ENCODE measurements at places on chromosomes 6 and 20.

DNA sequence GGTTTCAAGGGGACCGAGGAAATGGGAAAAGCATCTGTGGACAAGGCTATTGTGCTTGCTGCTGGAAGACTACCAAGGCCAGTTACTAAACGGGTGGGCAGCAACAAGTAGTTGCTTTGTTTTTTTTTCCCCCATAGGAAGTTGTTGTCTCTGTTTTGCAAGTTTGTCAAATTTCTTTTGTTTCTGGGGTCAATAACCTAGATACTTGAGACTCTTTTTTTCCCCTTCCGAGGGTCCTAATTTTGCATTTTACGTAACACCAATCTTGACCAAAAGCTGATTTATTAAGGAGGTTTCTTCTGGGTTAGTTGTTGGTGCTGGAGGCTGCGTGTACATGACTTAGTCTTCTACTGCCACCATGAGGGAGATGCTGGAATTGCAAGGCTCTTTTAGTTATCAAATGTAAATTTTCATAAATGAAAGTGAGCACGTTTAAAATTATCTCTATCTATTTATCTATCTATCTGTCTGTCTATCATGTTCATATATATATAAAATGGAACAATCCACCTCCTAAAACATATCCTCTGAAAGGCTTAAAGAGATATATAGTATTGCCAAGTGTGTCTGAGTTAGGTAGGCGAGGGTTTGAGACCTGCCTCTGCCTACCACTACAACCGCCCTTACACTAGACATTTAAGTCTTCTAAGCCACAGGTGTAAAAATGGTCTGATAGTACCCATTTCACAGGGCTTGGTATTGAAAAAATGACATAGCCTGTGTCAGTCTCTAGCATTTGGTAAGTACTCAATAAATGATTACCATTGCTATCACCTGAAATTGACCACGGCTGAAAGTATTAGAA is 60.2 kb downstream of the GCLC start:
- DNase-seq, result peak; percentile 74

- DNase-seq, result no peak
Observed at GRCh38 chr20:1333462-1334369, 4.8 kb upstream of the SDCBP2 start.

DNA sequence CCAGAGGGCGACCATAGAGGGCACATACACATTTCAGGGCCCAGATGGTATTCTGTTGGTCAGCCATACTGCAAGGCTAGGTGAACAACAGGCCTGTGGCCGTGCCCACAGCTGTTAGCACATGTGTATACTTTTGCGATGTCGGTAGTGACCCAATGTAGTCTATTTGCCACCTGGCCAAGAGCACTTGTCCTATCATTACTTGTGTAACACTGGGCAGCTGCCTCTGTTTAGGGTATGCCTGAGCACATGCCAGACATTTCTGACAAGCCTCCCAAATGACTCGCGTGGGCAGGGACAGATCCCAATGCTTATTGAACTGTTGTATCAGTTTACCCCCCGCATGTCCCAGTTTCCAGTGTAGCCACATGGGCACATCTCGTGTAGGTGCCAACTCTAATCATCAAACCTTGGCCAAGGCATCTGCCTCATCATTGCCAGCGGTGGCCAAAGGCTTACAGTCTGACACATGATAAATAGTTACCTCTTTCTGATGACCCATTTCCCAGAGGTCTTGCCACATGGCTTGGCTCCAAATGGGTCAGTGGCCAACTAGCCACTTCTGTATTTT is 74.4 kb upstream of the FBXL4 start:
- DNase-seq, result no peak

DNA sequence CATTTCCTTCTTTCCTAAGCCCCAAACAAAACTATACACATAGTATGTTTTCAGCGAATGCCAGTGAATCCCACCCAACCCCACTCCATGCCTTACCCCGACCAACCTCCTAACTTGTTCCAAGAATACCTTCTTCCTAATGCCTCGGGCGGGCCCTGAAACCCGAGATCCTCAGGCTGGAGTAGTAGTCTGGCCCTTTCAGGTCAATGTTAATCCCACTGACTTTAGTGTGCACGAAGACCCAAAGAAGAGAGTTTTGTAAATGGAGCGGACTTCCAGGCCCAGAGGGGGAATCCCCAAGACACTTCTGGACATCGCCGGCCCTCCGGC is 394 bp downstream of the YIPF3 start:
- no peak for DNase-seq

GRCh38 chr6:56505512-56506260 is 137.0 kb downstream of the DST start:
- no peak for DNase-seq

DNA sequence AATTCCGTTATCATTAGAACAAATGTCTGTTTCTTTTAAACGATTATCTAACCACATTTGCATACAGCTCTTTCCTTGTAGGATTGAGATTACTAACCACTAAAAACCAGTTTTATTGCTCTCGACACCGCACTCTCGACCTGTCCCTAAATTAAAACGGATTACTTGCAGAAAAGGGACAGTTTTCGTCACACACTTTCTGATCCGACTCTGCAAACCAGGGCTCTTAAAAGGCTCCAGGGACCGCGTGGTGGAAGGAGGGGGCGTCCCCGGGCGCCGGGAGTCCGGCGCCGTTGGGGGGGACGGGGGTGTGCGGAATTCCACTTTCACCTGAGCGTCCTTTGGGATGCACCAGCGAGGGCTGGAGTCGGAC is 731 bp downstream of the MAK start:
- peak; percentile 33 for DNase-seq

GRCh38 chr6:3882431-3882830 is 33.3 kb downstream of the FAM50B start:
- no peak for DNase-seq

DNA sequence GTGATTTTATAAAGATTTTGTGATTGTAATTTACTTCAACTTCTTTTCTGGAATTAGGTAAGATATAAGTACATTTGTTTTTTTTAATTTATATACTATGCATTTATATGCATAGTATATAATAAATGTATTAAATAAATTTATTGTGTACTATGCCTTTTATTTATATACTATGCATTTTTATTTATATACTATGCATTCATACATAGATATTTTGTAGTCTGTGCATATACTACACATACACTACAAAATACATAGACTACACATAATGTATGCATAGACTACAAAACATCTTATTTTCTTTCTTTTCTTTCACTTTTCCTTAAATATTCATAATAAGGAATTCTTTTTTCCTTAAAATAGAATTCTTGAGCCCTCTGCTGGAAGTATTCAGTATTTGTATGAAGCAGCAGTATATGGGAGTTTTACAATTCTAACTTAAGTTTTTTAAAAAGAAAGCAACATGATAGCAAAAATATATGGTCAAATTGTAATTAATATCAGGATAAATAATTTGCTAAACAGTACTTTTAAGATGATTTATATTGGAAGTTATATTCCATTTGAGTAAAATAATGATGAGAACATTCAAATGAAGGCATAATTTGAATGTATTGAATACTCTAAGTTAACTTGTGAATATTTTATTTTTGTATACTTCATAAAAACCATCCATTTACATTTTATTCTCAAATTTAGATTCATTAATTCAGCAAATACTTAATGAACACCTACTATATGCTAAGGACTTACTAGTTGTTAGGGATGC is 129.3 kb downstream of the KLHL32 start:
- DNase-seq, result no peak

- no peak for DNase-seq
Observed at GRCh38 chr20:25356271-25356933, 34.2 kb downstream of the ABHD12 start.

DNA sequence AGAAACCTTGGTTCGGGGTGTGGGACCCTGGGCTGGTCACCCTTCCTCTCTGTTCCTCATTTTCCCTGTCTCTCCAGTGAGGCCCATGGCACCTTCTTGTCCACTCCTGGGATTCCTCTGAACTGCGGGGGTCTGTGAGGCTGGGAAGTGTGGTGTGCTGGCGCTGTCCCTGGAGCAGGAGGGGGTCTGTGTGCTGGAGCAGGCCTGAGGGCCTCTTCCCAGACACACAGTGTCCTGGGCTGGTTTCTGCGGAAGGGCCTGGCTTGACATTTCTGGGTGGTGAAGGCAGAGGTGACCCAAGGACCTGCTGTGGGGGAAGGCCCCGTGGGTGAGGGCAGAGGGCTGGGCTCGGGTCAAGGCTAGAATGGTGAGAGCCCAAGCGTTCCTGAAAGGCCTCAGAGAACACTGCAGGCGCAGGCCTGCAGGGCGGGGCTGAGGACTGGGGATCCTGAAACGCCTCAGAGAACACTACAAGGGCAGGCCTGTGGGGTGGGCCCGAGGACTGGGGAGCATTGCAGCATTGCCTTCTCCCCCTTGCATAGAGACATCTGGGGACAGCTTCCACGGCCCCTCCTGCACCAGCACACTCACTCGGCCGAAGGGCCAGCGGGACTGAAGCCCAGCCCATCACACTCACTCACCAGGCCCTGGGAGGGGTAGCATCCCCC is 10.6 kb upstream of the BAK1 start:
- DNase-seq, result no peak

DNA sequence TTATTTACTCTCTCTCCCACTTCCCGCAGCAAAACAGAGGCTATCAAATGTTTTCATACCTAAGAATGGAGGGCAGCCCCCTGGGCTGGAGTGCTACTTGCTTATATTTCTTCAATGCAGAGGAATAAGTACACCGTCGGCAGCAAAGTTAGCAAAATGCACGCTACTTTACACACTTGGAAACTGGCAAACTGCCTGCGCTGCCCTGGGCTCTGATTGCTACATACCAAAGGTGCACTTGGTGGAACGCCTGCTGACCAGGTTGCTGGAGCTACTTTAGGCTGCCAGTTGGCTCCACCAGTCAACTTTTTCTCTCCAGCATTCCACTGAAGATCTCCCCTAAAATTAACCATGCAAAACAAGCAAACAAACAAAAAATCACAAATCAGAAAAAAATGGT is 62.4 kb downstream of the PRSS35 start:
- no peak for DNase-seq

DNA sequence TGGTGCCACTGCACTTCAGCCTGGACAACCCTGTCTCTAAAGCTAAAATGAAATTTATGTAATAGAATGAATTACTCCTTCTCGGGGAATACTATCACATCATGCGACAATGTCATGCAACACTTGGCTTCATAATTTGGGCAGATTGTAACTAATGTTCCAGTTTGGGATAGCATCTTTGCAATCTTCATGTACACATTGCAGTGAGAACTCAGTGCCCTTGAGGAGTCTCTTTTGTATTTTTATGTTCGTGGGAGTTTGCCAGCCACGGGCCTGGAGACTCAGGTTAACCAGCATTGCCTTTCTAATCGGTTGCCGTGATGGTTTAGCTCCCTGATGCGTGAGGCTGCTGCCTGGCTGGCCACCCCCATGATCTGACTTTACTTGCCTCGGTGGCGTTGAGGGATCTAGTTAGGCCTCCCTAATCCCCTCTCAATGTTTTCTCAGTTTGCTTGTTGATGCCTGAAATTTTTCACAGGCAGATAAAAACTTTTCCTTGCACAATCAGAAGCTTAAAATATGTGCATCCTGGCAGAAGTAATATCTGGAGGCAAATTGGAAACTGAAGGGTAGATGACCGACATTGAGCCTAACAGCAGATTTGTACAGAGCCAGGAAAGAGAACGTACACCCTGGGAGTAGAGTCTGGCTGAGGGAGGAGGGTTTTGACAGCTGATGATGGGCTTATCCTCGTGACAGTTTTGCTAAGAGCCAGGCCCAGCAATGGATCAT is 2.4 kb downstream of the GMPR start:
- DNase-seq, result no peak

DNA sequence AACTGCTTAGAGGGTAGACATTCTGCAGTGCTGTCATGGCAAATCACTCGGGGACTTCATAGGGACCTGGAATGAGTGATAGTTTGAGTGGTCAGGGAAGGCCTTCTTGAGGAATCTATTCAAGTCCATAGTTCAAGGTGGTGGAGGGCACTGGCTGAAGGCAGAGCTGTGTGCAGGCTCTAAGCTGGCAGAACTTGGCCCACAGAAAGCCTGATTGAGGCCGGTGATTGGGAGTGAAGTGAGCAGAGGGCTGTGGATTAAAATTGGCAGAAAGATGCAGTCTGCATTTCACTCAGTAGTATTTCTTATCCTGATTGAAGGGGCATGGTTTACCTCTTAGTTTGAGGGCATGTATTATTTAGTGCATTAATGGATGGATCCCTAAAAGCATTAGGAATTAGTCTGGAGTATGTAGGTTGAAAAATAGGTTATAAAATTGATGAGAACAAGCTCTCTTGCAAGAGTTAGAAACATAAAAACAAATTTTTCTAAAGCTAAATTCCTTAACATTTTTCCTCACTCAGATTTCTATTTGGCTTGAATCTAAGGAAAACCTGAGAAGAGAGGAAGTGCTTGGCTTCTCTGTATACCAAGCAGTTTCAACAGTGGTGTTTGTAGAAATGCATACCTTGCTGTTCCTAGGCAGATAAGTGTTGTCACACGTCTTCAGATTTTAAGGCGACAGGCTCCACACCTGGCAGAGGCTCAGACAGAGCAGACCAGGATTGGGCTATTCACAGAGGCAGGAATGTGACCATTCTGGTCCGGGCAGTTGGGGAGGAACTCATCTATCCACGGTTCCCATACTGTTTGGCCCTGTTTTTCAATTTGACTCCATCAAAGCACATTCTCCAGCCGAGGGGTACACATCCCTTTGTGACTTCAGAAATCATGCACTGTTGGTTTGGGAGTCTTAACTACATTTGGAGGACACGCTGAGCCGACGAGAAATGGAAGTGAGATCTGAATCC is 45.2 kb downstream of the UTRN start:
- no peak for DNase-seq

DNA sequence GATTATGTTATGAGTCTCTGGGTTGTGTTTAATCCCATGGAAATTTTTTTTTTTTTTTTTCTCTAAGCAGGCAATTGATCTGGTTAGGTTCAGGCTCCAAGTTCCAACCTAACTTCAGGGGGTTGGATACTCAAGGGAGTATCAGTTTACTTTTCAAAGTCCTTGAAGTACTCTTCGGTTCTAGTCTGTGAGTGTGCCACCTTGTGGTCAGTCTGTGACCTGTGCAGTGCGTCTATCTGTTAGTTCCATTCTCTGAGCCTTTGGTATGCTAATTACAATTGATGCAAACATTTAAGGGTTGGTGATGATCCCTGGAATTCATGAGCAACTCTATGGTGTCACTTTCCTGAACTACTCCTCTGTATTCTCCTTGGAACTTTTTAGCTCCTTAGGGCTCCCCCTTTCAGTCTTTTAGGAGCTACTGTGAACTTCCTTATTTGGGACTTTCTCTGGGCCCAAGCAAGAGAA is 342.0 kb downstream of the SOX4 start:
- peak; percentile 15 for DNase-seq

DNA sequence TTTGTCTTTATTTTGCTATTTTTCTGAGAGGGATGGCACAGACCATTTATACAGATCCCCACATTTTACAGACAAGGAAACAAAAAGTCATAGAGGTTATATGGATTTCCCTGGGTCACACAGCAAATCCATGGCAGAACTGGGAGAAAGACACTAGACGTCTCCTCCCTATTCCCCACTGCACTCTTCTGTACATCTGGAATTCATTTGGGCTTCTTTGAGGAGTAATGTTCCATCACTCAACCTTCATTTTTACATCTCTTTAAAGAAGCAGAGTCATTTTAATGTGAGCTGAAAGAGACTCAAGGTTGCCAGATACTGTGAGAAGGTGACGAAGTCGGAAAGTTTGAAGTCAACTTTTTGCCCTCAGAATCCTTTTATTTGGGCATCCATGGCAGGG is 207.3 kb downstream of the OTOR start:
- DNase-seq, result no peak

- DNase-seq, result no peak
Observed at GRCh38 chr6:21967056-21967974, 329.5 kb downstream of the PRL start.

All from CD4-positive, alpha-beta T cell treated with Interleukin-4 for 1 hour (primary cell).